ENCODE measurements at places on chromosomes 5 and 9. TPM values are rescaled to one million over a fixed set of nuclear protein-coding genes. Genes with fewer than 3 reads are reported as not detected.

GRCh38 chr5:17860660-17861315 lies 226.5 kb downstream of the TAF11L14 start:
- no peaks in the 10 kb centered on the region for H3K27me3 ChIP-seq
- no peak for DNase-seq

DNA sequence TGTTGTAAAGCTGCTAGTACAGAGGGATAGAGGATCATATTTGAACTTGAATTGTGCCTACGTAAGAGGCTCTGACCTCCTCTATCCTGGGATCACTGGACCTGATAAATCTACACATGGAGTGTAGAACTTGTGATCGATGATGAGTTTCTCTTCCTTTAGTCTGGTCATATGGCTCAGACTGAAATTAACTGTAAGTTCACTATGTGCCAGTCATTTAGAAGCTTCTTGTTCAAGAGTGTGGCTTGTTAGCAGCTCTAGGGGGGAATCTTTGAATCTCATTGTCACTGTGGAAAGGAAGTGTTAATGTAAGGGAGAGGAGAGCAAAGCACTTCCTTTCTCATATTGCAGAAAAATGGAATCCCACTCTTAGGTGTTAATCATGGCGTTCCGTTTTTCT lies 12.1 kb downstream of the ZBTB34 start:
- H3K27me3 ChIP-seq: no peaks in the 10 kb centered on the region
- H3K27ac ChIP-seq: peak overlapping the region; percentile 76
- H3K36me3 ChIP-seq: no peaks in the 10 kb centered on the region
- DNase-seq: no peak
- peaks cover 50% of the 10 kb centered on the region for H3K4me1 ChIP-seq

- peaks cover 22% of the 10 kb centered on the region for H3K4me1 ChIP-seq
- DNase-seq: no peak
- no peaks in the 10 kb centered on the region for H3K36me3 ChIP-seq
- no peak overlapping the region for H3K4me3 ChIP-seq
These were observed 68.3 kb downstream of the SHB start for GRCh38 chr9:38000735-38001134.

The TTC23L gene
- not detected for total RNA-seq

DNA sequence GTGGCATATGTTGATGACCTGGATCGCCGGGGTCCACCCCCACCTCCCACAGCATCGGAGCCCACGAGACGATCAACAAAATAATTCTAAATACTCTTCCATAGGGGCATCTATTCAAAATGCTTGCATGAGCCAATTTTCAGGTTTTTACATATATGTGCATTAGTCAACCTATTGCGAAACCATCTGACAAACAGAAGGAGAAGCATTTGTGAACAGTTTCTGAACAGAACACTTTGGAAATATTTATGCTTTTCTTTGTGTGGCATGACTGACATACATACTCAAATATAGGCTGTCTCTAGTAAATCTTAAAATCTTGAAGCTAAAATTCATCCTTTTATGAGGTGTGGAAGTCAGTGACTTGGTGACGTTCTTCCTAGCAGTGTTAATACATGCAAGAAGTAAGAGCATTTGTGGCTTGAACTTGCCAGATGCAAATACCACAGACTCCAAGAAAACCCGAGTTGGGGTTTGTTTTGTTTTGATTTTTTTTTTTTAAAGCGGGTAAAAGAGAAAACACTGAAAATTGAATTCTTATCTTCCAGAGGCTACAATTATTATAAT lies 5.3 kb downstream of the GPR151 start:
- H3K4me1 ChIP-seq: no peaks in the 10 kb centered on the region
- H3K27me3 ChIP-seq: no peaks in the 10 kb centered on the region
- H3K4me3 ChIP-seq: no peak overlapping the region
- H3K27ac ChIP-seq: no peak overlapping the region
- H3K36me3 ChIP-seq: peaks cover 28% of the 10 kb centered on the region

The SARDH gene
- 0.36 TPM for total RNA-seq

The GABRA1 gene
- not detected for total RNA-seq

GRCh38 chr5:74257060-74257527 lies 383.4 kb downstream of the ENC1 start:
- H3K4me1 ChIP-seq: no peaks in the 10 kb centered on the region
- no peak overlapping the region for H3K4me3 ChIP-seq
- no peak for DNase-seq
- H3K27ac ChIP-seq: no peak overlapping the region
- no peaks in the 10 kb centered on the region for H3K36me3 ChIP-seq

The MARCHF11 gene
- not detected for total RNA-seq

- H3K27ac ChIP-seq: no peak overlapping the region
- no peaks in the 10 kb centered on the region for H3K36me3 ChIP-seq
- H3K27me3 ChIP-seq: peaks cover 14% of the 10 kb centered on the region
- H3K4me3 ChIP-seq: no peak overlapping the region
- DNase-seq: no peak
- H3K4me1 ChIP-seq: peaks cover 6% of the 10 kb centered on the region
These were observed 56.8 kb downstream of the PTPN3 start for GRCh38 chr9:109441296-109441695.

- no peak for DNase-seq
- no peak overlapping the region for H3K27ac ChIP-seq
- H3K4me1 ChIP-seq: no peaks in the 10 kb centered on the region
- H3K36me3 ChIP-seq: no peaks in the 10 kb centered on the region
- H3K27me3 ChIP-seq: peaks cover 37% of the 10 kb centered on the region
These were observed 28.3 kb upstream of the CER1 start for GRCh38 chr9:14750821-14751220.

- no peak overlapping the region for H3K4me3 ChIP-seq
- peaks cover 5% of the 10 kb centered on the region for H3K4me1 ChIP-seq
- no peak for DNase-seq
- H3K36me3 ChIP-seq: no peaks in the 10 kb centered on the region
- H3K27ac ChIP-seq: no peak overlapping the region
These were observed 283.3 kb upstream of the ANKRD55 start for GRCh38 chr5:56516441-56516840.

DNA sequence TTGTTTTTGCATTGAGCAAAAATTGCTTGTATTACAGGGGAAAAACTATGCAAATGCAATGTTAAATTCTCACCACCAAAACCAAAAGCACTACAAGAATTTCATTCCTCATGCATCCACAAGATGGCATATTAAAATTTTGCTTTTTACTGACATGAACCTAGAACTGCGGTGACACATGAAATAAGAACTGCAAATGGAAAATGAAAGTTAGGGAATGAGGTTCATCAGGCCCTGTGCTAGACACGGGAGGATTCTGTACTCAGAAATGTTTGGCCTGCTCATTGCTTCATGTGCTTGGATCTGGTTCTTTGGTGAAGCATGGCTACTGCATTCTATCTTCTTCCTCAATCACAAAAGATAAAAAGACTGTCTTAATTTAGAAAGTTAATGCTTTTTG lies 9.1 kb upstream of the RFK start:
- peak overlapping the region; percentile 74 for H3K4me3 ChIP-seq
- peak overlapping the region; percentile 55 for H3K27ac ChIP-seq
- DNase-seq: no peak
- no peaks in the 10 kb centered on the region for H3K36me3 ChIP-seq
- H3K27me3 ChIP-seq: peaks cover 7% of the 10 kb centered on the region

- no peak for DNase-seq
- H3K27ac ChIP-seq: peak overlapping the region; percentile 91
- no peaks in the 10 kb centered on the region for H3K27me3 ChIP-seq
These were observed 99.0 kb downstream of the GTF3C4 start for GRCh38 chr9:132768932-132769905.

The CLK4 gene
- total RNA-seq: 22.3 TPM

DNA sequence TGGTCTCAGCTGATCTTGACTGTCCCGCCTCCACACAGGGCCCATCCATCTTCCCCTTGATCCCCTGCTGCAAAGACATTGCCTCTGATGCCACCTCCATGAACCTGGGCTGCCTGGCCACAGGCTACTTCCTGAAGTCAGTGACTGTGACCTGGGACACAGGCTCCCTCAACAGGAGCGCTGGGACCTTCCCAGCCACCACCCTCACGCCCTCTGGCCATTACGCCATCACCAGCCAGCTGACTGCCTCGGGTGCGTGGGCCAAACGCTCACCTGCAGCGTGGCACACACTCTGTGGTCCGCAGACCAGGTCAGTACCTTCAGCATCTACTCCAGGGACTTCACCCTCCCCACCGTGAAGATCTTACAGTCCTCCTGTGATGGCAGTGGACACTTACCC lies 71.9 kb downstream of the INSL6 start:
- no peaks in the 10 kb centered on the region for H3K4me1 ChIP-seq
- no peak overlapping the region for H3K4me3 ChIP-seq
- no peak for DNase-seq
- peaks cover 6% of the 10 kb centered on the region for H3K36me3 ChIP-seq
- no peak overlapping the region for H3K27ac ChIP-seq

DNA sequence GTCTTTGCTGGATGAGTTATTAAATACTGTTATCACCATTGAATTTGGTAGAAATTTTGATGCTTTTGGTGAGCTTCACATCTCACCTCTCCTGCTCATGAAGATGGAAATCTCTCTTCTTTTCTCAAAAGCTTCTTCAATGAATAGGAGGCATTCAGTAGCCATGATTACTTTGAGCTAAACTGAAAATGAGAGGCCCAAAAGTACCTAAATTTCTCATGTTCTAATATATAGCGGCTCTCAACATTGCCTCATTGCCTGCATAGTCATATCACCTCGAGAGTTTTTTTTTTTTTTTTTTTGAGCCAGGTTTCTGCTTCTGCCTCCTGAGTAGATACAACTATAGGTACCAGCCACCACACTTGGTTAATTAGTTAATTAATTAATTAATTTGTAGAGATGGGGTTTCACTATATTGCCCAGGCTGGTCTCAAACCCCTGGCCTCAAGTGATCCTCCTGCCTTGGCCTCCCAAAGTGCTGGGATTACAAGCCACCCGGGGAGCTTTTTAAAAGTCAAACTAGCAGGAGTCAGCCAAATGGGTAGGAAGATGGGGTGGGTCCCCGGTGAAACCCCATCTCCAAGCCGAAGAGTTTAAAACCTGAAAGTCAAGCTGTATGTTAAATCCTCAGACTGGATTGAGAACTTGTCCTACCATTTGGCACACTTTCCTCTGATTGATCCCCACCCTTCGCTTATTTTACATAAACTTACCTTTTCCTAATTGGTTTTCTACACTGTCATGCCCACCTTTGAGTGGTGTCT lies 169.0 kb downstream of the DOCK2 start:
- H3K4me1 ChIP-seq: peaks cover 52% of the 10 kb centered on the region
- H3K36me3 ChIP-seq: peaks cover 32% of the 10 kb centered on the region
- peak overlapping the region; percentile 74 for H3K4me3 ChIP-seq
- peak overlapping the region; percentile 70 for H3K27ac ChIP-seq

DNA sequence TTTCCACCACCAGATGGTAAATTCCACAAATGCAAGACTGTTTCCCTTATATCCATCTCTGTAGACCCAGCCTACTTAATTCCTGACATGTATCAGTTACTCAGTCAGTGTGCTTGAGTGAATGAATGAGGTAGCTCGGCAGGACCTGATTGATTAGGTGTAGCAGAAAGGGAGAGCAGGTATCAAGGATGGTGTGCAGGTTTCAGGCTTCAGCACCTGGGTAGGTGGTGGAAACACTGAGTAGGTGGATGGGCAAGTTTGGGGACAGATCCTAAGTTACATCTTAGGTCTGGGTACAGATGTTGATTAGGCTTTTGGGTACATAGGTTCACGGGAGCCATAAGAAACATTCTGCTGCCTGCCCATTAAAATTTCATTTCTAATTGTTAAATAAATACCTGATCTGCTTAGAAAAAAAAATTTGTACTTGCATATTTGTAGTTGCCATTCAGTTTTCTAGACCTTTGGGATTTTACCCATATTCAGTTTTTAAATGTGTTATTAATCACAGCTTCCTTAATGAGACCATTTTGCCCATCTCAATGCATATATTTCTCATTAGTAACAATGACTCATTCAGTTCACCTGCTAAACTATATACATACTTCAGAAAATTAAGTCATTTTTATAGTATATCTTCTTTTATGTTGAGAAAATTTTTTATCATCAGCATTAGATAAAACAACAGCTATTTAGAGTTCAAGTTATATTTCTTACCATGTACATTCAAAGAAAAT lies 111.8 kb downstream of the INIP start:
- no peaks in the 10 kb centered on the region for H3K36me3 ChIP-seq
- H3K4me3 ChIP-seq: no peak overlapping the region
- no peak overlapping the region for H3K27ac ChIP-seq
- DNase-seq: no peak
- H3K27me3 ChIP-seq: no peaks in the 10 kb centered on the region

DNA sequence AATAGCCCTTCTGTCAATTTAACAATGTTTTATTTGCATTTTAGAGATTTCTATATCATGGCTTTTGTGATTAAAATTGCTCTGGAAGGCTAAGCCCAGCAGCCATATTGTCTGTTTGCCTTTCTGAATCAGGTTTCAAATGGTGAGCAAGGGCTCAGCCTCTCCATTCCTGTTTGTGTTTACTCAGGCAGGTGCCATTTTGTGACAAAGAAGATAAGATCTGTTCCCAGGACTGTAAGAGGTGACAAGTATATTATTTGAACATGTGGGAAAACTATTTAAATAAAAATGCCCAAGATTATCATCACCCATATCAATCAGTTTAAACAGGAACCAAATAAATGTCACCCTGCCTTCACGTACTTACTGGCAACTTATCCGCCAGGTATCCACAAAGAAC lies 641.3 kb upstream of the KLF4 start:
- no peak overlapping the region for H3K27ac ChIP-seq
- no peak for DNase-seq
- no peaks in the 10 kb centered on the region for H3K27me3 ChIP-seq
- H3K4me3 ChIP-seq: no peak overlapping the region
- H3K4me1 ChIP-seq: no peaks in the 10 kb centered on the region

GRCh38 chr5:138664276-138664943 lies 88.8 kb upstream of the CTNNA1 start:
- H3K4me1 ChIP-seq: peaks cover 41% of the 10 kb centered on the region
- H3K27me3 ChIP-seq: peaks cover 65% of the 10 kb centered on the region
- H3K27ac ChIP-seq: no peak overlapping the region

DNA sequence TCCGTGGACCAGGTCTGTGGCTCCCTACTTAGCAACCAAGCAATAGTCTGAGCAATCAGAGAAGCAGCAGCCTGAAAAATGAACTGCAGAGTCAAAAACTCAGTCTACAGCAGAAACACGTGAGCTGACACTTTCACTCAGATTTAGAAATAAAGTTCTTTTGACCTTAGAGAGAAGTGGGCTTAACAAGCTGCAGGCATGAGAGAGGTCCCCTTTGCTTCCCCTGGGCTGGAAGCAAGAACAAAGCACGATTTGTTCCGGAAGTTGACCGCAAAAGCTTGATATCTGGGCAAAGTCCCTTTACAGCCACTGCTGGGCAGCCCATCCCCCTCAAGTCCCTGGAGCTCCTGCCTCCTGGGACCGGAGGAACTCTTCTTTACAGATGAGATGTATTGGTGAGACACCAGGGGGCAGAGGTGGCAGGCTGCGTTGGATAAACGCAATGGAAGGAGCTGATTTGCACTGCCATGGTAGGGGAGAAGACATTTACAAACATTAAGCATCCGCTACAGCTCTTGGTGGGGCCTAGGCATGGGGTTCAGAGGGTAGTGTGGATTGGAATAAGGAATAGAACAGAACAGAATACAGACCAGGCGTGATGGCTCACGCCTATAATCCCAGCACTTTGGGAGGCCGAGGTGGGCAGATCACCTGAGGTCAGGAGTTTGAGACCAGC lies 5.8 kb upstream of the SOWAHA start:
- H3K27ac ChIP-seq: no peak overlapping the region
- H3K27me3 ChIP-seq: peaks cover 40% of the 10 kb centered on the region
- DNase-seq: no peak
- H3K36me3 ChIP-seq: no peaks in the 10 kb centered on the region
- no peak overlapping the region for H3K4me3 ChIP-seq
- H3K4me1 ChIP-seq: peaks cover 2% of the 10 kb centered on the region

GRCh38 chr5:143262393-143263174 lies 140.9 kb downstream of the NR3C1 start:
- DNase-seq: no peak
- peaks cover 43% of the 10 kb centered on the region for H3K4me1 ChIP-seq
- H3K36me3 ChIP-seq: peaks cover 16% of the 10 kb centered on the region
- peak overlapping the region; percentile 59 for H3K4me3 ChIP-seq

The MZB1 gene
- 10.3 TPM for total RNA-seq

Measured in natural killer cell treated with Interleukin-12 subunit alpha and Interleukin-12 subunit beta and Interleukin-15 and Interleukin-18, amount 100 ng/mL, for 72 hours (primary cell).